Activated T-helper 1 cell treated with anti-CD3 and anti-CD28 coated beads, Interleukin-2, amount 50 U/mL, for 16 hours (primary cell): ENCODE measurements at places on chromosomes 1 and 21.

GRCh38 chr1:3586986-3587759, 24.1 kb downstream of the MEGF6 start:
- no peak for DNase-seq

DNA sequence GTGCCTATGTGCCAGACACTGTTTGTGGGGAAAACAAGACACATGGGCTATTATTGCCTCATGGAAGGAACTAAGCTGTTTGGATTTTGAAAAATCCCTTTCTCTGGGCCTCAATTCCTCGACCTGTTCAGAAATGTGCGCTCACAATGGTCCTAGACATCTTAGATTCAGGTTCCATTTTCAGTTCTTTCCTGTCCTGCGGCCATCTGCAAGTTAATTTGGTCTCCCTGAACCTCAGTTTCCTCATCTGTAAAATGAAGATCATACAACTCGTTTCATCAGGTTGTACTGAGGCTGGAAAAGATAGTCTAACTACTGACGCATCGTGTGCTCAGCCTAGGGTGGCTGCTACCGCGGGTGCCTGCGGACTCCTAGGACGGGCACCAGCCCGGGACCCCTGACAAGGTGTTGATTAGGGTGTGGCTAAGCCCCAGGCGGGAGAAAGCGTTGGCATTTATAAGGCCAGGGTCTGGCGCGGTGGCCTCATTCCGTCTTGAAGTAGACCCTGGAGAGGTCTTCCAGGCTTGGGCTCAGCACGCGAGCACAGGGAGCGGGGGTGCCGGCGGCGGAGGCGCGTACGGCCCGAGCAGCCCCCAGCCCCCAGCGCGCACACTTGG, 493 bp upstream of the ELOA start:
- no peak for DNase-seq

DNA sequence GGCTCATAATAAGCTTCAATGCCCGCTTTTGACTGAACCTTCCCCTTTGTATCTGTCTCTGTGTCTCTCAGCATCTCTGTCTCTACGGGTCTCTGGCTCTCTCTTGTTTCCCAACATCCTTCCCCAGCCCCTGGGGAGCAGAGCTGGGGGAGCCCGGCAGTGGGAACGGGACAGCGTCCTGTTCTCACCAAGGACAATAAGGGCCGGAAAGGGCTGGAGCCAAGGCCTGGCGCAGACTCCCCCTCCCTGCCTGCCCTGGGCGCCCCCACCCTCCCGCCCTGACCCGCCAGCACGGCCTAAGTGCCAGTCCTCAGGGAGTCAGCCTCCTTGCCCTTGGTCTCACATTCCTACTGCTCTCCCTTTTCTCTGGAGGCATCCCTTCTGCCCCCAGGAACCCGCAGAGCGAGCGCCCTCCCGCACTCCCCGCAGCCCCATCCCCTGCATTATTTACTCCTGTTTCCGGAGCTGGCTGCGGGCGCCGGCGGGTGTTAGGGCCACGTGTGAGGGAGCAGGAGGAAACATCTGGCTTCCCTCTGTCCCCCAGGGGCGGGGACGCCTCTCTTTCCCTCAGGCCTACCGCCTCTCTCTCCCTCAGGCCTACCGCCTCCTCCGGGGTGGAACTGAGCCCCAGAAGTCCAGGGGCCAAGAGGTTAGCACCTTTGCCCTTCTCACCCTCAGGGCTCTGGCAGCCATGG, 6.5 kb downstream of the KRTCAP2 start:
- DNase-seq = no peak

- no peak for DNase-seq
Observed at GRCh38 chr1:212557739-212558692, 50.5 kb upstream of the ATF3 start.

DNA sequence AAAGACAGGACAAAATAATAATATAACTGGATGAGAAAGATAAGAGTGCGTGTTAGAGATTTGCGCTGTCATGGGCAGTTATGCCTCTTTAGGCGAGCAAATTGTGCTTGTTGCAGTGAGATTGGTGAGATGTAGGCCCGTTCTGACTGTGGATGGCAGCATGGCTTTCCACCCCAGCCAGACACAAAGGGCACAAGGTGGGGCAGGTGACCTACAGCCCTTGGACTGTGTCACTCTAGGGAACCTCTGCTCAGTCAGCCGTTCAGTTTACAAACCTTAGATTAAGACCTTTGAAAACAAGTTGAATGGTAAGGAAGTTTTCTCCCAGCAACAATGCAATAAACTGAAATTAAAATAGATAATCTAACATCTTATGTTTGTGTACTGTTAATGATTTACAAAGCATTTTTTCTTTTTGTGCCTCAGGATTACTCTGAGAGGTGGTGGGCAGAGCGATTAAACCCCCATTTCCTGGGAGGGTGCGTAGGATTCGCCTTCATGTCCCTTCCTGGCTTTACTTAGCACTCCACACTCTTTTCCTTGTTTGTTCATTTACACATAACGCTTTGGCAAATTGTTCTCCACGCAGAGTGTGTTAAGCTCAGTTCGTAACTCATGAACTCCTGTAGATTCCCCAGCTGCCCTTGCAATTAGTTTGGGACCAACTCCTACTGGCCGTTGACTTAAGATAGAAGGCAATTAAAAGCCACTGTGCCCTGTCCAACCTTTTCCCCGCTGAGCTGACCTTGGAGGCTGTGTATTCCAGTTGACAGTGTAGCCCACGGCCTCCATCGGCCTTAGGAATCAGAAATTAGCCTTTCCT, 58.1 kb upstream of the IGSF5 start:
- no peak for DNase-seq

GRCh38 chr1:245987219-245987545, 519.9 kb downstream of the SMYD3 start:
- DNase-seq = no peak

GRCh38 chr1:229029879-229030235, 241.1 kb upstream of the RAB4A start:
- DNase-seq = no peak

DNA sequence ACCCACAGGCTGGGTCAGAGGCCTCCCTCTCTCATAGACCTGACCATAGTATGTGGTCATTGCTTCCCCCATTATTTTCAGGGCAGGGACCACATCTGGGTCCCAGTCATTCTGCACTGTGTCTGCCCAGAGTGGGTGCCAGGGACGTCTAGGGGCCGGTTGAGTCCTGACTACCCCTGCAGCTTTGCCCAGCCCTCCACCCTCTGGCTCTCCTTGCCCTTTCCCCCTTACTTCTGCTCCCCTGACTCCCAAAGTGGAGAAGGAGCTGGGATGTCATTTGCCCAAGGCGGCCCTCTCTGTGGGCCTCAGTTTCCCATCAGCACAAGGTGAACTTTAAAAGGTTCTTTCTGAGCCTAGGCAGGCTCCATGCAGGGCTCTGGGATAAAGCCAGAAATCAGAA, 4.3 kb upstream of the TTC22 start:
- no peak for DNase-seq
